ENCODE measurements at places on chromosomes 3 and 15.

DNA sequence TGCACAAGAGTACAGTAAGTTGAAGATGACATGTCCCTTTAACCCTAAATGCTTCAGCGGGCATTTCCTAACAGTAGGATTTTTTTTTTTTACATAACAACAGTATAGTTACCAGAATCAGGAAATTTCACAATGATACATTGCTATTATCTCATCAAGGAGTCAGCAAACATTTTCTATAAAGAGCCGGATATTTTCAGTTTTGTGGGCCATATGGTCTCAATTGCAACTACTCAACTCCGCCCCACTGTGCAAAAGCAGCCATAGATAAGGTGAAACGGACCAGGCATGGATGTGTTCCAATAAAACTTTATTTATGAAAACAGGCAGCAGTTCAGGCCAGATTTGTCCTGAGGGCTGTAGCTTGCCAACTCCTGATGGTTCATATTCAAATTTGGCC is 130.6 kb downstream of the SMAD6 start:
- no peak for DNase-seq

DNA sequence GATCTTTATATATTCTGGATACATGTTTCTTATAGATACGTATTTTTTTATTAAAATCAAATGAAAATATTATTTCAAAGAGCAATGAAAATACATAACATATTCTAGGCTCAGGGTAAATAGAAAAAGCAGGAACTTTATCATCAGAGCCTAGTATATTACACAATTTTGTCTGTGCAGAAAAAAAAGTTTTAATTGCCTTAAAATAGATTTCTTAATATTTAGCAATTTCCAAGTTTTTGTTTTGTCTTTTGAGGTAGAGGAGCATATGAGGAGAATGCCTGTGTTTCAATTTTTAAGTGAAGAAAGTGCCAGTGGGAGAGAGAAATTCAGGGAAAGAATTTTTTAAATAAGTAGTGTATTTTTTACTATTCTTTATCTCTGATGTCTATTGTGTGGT is 10.5 kb downstream of the CAPN7 start:
- DNase-seq: no peak

DNA sequence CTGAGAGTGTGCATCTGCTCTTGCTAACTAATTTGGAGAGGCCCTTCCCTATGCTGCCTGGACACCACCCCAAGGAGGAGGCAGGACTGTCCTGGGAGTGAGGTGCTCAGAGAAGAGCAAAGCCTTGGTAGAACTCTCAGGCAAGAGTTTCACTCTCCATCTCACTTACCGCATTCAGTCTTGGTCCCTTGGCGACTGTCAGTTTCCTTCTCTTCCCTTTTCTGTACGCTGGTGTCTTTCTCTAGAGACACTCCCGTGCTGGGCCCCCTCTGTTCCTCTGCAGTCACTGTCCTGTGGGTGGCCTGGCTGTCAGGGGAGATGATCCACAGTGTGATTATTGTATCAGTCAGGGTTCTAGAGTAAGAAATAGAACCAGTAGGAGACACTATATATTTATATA is 44.0 kb downstream of the IDH2 start:
- DNase-seq: no peak

DNA sequence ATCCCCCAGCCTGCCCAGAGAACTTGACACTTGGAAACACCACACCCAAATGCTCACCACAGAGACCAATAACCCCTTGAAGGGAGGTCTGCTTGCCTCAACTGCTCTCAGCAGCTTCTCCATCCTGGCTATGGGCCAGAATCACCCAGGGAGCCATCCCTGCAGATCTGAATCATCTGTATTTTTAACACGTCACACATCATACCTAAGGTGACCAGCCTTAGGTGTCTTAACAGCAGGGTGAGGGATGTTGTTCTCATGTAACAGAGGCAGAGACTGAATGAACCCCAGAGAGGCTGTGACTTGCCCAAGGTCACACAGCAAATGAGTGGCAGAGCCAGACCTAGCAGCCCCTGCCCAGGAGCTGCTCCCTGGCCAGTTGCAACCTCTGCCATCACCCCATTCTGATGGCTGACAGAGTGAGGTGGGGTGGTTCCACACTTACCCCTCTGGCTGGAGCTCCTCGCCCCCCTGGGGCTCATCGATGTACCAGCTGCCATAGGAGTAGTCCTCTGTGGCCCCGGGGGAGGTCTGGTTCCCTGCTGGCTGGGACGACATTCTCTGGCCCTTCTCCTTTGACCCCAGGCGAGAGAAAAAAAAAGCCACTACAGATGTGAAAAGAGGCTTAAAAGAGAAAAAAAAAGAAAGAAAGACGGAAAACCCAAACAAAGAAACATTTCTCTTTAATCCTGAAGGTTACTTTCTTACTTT is 722 bp downstream of the STRA6 start:
- no peak for DNase-seq

DNA sequence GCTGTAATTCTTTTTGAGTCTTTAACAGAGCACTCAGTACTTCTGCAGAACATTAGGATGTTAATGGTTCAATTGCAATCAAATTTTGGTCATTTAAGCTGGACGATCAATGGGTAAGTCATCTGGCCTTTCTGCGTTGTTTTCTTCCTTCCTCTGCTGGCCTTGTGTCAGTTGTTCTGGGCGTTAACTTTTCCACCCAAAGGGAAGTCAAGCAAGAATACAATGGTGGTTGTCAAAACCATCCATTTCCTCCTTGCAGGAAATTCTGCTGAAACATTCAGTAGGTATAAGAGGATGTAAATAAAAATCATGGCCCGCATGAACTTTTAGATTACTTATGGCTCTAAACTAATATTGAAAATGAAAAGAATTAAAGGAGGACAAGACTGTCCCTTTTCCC is 584.0 kb downstream of the GRM7 start:
- no peak for DNase-seq

- DNase-seq: no peak
Measured at GRCh38 chr3:9399746-9400145, 2.3 kb downstream of the SETD5 start.

GRCh38 chr3:59450946-59451763 is 401.3 kb upstream of the CFAP20DC start:
- DNase-seq: no peak

DNA sequence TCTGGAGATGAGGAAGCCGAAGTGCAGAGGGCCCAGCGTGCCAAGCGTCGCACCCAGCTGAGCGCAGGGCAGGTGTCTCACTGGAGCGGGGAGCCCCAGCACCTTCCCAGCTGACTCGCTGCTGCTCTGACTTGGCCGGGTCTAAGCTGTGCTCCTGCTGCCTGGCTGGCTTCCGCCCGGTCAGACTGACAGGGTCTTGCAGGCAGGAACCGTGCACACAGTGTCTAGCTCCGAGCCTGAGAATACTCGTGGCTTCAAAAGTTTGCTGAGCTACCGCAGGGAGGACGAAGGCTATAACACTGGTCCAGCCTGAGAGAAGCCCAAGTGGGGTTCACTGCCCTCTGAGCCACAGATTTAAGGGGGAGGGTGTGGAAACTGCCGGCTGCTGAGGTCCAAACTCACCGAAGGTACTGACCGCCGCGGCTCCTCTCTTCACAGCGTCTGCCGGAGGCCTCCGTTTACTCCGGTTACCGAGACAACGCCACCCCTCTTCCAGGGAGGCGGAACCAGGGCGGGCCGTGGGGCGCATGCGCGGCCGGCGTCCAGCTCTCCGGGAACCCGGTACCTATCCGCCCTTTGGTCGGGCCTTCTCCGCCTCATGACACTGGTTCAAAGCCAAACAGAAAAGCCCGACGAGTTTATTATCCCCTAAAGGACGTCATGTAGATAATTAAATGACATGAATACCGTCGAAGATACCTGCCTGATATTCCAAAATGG is at the start of gene CFAP44:
Gene CFAP44 (minus strand): TSS at position 443 of the 720 bp plus-strand sequence. CDS start 7,829 bp downstream, outside the sequence.
- no peak for DNase-seq

DNA sequence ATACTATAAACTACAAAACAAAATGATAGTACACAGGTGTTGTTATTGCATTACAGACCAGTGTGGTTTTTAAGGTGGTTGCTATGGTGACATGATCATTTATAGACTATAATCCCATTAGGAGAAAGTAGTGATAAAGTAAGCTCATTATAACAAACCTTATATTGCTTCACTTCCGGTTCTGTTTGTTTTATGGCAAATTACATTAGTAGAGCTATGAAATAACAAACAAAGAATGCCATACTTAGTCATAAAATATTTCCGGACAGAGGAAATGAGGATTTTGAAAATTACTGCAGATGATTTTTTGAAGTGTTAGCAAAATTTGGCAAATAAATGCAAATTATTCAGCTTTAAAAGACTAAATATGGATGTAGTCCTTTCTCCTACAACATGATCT is 640.4 kb upstream of the ARPP21 start:
- no peak for DNase-seq

GRCh38 chr15:89828281-89829145 is 13.9 kb upstream of the ANPEP start:
- no peak for DNase-seq
